RKO (cell line): ENCODE measurements at places on chromosomes 7 and 10.

- DNase-seq = no peak
Measured at GRCh38 chr7:96837593-96837992, 127.9 kb upstream of the SEM1 start.

GRCh38 chr10:44004913-44005787 lies 356.5 kb upstream of the ZNF32 start:
- DNase-seq = no peak

- no peak for DNase-seq
Measured at GRCh38 chr10:112141292-112141691, 42.3 kb downstream of the GPAM start.

DNA sequence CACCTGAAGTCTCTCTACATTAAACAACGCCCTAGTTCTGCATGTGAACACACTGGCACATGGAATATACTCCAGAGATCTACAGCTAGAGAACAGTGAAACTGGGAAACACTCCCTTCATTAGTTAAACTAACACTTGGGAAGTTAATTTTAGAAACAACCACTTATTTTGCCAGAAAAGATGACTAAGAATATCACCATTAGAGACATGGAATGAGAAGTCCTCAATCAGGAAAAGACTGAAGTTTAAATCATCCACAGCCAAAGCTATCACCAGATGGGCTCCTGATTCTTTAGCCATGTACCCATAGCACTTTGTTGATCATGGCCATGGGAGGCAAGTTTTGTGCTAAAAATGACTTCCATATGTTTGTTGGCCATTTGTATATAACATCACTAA lies 719.5 kb downstream of the KCNMA1 start:
- no peak for DNase-seq

GRCh38 chr10:112307358-112308124 lies 24.3 kb downstream of the TECTB start:
- DNase-seq = peak; percentile 58

- no peak for DNase-seq
Measured at GRCh38 chr7:100208911-100209408, 10.8 kb upstream of the PVRIG start.

GRCh38 chr7:74061840-74062539 lies 21.6 kb upstream of the LIMK1 start:
- peak; percentile 93 for DNase-seq

DNA sequence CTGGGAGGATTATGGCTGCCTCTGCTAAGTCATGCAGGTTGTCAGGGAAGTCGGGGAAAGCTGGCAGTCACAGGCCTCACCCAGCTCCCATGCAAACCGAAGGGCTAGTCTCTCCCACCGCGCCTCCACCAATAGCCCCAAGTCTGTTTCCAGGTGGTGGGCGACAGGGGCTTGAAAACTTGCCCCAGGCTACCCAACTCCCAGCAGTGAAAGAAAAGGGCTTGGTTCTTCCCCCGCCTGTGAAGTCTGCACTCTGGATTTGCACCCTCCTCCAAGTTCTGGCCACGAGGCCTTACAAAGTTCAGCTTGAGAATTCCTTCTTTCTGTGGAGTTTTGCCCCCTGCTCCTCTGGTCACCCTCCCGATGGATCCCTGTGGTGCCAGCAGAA lies 99.9 kb upstream of the CHST15 start:
- DNase-seq = no peak

GRCh38 chr7:71775648-71776047 lies 636.5 kb downstream of the CALN1 start:
- no peak for DNase-seq

GRCh38 chr7:28136885-28137284 lies 43.7 kb downstream of the JAZF1 start:
- DNase-seq = no peak

GRCh38 chr7:22296916-22297315 lies 60.0 kb downstream of the RAPGEF5 start:
- no peak for DNase-seq

- DNase-seq = no peak
Measured at GRCh38 chr7:573933-574381, 54.3 kb upstream of the PDGFA start.

DNA sequence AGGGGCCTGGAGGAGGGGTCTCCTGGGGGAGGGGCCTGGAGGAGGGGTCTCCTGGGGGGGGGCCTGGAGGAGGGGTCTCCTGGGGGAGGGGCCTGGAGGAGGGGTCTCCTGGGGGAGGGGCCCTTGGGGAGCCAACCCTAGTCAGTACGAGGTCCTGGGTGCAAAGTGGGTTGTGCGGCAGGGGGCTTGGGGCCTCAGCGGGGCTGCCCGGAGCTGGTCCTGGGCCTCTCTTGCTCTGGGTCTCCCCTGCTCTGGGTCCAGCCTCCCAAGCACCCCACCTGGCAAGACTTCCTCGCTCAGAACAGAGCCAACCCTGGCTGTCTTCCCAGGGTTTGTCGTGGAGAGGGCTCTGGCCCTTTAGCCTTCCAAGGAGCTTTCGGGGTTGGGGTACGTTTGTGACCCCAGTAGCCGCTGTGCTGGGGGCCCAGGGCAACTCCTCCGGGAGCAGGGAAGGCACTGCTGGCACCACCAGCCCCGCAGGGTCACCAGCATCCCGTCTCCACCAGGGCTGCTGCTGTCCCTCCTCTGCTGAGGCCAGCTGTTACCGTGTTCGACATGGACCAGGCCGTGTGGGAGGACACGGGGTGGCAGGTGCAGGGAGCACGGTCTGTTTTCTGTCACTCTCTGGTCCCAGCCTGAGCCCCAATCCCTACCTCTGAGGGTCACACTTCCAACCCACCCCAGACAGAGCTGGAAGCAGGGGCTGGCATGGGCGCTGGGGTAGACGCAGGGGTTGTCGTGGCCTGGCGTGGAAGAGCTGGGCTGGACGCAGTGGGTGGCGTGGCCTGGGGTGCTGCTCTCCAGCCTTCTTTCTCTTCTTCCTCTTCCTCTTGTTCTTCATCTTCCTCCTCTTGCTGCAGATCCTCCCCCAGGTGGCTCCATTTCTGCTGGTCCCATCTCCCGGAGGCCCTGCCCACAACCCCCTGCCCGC lies 22.8 kb downstream of the PWWP2B start:
- no peak for DNase-seq

- no peak for DNase-seq
Measured at GRCh38 chr10:35924759-35925158, 282.7 kb upstream of the FZD8 start.

DNA sequence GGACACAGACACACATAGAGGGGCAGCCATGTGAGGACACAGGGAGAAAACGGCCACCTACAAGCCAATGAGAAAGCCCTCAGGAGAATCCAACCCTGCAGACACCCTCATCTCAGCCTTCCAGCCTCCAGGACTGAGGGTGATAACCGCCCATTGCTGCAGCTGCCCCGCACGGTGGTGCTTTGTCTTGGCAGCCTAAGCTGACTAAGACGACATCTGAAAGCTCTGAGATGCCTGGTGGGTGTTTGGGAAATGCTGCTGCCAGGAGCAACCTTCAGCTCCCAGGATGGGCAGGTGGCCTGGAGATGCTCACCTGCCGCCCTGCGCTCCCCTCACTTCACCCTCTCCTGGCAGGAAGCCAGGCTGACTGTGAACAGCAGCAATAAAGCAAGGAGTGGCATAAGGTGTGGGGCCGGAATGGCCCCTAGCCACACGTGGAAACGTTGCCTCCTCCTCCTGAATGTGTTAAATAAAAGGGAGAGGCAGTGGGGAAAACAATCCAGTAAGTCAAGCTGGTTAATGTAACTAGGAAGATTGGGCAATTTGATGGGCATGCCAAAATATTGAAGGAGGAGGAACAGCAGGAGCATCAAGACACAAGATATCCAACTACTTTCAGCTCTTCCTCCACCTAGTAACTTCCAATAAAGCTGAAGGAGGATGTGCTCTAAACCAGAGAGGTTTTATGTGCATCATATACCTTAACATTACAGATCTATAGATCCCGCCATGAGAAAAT lies 121.5 kb downstream of the TNS3 start:
- DNase-seq = no peak

GRCh38 chr7:92824901-92825480 lies 11.4 kb downstream of the CDK6 start:
- DNase-seq = no peak

- no peak for DNase-seq
Measured at GRCh38 chr10:57202356-57202755, 841.3 kb upstream of the ZWINT start.

DNA sequence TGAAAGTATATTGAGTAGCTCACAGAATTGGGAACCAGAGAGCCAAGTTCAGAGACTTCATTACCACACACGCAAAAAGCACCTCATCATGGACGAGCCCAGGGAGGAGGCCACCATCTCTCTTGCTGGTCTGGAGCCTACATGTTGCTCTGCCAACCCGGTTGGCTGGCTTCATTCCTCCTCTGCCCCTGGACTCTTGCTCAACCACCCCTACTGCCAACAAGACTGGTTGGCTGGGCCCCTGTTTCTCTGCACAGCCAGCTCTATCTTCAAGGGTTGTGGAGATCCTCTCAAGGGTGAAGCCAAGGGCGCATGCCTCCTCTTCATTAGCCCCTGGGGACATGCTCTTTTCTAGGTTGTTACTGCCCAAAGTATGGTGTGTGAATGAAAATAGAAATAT lies 142.7 kb downstream of the JCAD start:
- no peak for DNase-seq

- DNase-seq = no peak
Measured at GRCh38 chr10:110711382-110711781, 67.2 kb downstream of the RBM20 start.

- no peak for DNase-seq
Measured at GRCh38 chr10:131811630-131812403, 89.0 kb upstream of the PPP2R2D start.

GRCh38 chr7:85914437-85914836 lies 727.6 kb upstream of the SEMA3D start:
- DNase-seq = no peak

DNA sequence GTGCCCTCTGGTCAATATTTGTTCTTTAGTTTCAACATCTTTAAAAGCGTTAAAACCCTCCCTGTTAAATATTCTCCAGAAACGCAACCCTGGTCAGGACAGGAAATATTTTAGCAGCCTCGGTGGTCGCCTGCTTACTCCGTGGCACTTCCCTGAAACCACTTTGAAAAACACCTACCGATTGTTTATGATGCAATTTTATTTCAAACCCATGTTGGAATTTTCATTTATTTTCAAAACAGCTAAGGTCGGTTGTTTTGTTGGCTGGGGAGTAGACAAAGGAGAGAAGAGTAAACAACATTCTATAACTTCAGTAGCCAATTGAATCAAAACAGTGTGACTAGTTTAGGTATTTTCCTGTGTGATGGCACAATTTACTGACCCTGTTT lies 733 bp upstream of the RBP4 start:
- DNase-seq = no peak

DNA sequence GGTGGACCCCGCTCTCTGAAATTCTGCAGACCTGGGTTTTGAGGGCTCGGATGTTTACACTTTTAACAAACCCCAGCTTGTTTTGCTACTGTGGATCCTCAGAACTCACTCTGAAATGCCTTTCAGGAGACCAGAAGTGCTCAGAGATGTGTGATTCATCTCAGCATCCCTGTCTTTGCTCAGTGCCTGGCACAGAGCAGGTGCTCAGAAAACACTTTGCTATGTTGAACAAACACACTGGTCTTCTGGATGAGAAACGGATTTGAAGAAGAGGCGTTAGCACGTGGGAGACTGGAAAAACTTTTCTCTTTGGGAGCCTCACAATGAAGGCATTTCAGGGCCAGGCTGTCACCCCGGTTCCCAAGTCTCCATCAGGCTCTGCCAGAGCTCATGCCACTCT lies 53.3 kb downstream of the SH3PXD2A start:
- DNase-seq = no peak

GRCh38 chr7:116363637-116364432 lies 135.7 kb upstream of the CAV2 start:
- no peak for DNase-seq

DNA sequence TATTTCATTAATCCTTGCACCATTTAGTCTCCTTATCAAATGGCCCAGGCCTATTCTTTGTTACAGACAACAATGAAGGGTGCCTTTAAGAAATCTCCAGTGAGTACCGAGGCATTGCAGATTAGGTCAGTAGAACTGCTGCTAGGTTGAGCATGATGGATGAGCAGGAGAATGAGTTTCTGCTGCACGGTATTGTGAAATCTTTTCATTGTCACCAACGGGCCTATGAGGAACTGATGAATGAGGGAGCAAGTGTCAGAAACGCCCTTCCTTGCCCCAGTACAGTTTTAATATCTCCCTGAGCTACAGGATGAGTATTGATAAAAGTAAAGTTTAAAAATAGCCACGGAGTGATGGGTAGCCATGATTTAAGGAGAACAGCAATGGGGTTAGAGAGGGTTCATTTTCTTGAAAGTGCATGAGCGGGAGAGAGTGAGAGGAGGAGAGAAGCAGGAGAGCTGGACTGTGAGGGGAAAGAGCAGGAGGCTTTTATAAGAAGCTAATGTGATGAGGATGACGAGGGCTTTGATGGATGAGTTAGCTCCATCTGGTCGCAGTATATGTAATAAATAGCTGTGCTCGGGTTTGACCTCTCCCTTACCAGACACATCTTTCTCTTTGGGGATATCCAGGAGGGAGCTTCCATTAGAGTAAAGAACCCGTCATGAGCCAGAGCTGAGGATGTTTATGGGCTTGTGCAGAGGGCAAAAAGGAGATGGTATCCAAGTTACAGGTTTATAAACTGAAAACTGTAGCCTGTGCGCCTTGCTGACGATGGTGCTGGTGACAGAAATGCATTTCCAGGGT lies 526.1 kb downstream of the LRMDA start:
- DNase-seq = no peak

DNA sequence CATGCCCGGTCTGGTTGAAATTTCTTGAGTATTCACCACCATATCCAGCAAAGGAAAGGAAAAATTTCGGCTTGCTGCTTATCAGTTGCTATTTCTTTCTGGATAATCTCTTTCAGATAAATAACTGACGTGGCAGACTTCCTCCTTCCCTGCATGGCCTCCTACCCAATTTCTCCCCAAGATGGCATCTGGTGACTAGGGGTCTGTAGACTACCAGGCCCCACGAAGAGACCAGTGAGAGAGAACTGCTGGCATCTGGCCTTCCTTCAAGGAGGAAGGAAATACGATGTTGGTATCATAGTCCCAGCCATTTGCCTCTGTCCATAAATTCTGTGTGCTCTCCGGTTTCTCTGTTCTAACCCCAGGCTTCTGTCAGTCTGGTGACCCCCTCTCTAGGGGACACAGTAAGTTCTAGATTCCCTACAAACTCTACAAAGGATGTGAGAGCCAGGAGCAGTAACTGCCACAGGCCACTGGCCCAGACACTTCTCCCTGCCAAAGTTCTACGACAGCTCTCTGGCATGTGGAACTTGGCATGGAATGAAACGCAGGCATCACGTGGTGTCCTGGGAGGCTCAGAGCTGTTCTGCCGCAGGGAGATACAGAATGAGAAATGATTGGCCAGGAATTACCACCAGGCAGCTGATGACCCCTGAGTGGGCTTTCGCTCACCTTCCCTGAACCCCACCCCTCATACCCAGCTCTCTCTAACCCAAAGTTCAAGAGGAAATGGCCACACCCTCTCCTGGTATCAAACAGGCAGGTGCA lies 30.0 kb upstream of the MSRB2 start:
- peak; percentile 14 for DNase-seq

GRCh38 chr7:158992759-158993158 lies 136.4 kb downstream of the DYNC2I1 start:
- no peak for DNase-seq
